ENCODE measurements at places on chromosomes 1 and 21. TPM values are rescaled to one million over a fixed set of nuclear protein-coding genes. Genes with fewer than 3 reads are reported as not detected.

FALEC gene
- total RNA-seq, result not detected

DNA sequence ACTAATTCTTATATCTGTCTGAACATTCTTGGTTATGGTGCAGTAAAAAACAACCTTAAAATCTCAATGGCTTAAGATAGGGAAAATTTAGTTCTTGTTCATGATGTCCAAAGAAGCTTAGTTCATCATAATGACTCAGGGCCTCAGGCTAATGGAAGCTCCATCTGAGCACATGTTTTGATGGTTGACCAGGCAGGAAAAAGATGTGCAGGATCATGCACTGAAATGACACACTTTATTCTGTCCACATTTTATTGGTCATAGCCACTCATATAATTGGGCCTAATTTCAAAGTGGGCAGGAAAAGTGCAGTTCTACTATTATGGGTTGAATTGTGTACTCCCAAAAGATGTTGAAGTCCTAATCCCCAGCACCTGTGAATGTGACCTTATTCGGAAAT, 198.2 kb downstream of the CENPF start:
- peak; percentile 49 for DNase-seq

LCE1C gene
- not detected for total RNA-seq

GRCh38 chr1:78284354-78284753, 206.4 kb upstream of the PTGFR start:
- DNase-seq, result peak; percentile 12

TTF2 gene
- total RNA-seq, result 20.5 TPM

GJC2 gene
- total RNA-seq, result 3.1 TPM

DNA sequence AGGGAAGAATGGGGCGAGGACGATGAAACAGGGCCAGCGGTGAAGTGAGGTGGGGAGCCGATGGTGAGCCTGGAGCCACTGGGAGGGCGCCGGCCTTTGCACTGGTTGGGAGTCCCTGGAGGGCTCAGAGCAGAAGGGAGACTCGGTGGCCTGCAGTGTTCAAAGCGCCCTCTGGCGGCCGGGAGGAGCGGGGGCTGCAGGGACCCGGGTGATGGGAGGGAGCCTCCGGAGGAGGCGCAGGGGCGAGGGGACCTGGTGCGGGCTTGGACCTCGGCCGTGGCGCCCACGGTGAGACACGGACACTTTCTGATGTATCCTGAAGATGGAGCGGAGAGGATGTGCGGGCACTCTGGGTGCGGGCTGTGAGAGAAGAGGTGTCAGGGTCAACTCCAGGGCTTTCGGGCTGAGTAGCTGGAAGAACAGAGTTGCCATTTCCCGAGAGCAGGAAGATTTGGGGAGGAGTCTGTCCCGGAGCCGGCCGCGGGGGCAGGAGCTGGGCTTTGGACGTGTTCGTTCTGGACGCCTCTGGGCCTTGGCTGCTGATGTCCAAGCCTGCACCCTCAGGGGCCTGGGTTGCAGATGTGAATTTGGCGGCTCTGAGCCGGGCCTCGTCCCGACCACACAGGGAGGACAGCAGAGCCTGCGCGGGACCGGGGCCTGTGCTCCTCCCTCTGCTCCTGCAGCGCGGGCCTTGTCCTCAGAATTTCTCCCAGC, 29.7 kb downstream of the HEYL start:
- DNase-seq, result peak; percentile 19

DNA sequence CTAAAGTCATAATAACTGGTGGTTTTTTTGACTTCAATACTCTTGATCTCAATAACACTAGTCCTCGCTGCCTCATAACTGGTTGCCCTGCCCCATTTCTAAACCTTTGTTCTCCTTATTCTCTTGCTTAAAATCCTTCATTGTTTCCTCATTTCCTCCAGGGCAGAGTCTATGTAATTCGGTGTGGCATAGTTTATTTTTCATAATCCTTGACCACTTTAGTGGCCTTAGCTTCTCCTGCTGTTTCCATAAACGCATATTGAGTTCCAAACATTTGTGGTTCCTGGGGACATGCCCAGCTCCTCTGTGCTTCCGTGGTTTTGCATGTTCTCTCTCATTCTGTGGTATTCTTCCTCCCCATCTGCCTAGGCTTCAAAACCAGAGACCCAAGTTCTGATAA, 19.0 kb upstream of the TLCD4 start:
- no peak for DNase-seq

GRCh38 chr1:31689854-31690253, 14.0 kb downstream of the COL16A1 start:
- DNase-seq, result peak; percentile 96

GRCh38 chr1:235278233-235278914, 49.6 kb downstream of the ARID4B start:
- no peak for DNase-seq

GRCh38 chr21:35565204-35565611, 495.1 kb downstream of the SETD4 start:
- DNase-seq, result peak; percentile 89

GRCh38 chr1:167792188-167792565, 70.4 kb downstream of the MPZL1 start:
- DNase-seq, result no peak

TPTE gene
- total RNA-seq, result not detected

GRCh38 chr1:115929881-115930280, 46.4 kb upstream of the SLC22A15 start:
- peak; percentile 66 for DNase-seq

GRCh38 chr1:27603681-27604578, at the start of gene AHDC1:
TSS of gene AHDC1 (minus strand) at chr1:27604144. CDS start at chr1:27552115, 52,029 bp downstream.
- peak; percentile 90 for DNase-seq

- DNase-seq, result no peak
Measured at GRCh38 chr21:27741736-27742135, 774.8 kb upstream of the ADAMTS5 start.
